ENCODE measurements at places on chromosomes 5 and 9.

DNA sequence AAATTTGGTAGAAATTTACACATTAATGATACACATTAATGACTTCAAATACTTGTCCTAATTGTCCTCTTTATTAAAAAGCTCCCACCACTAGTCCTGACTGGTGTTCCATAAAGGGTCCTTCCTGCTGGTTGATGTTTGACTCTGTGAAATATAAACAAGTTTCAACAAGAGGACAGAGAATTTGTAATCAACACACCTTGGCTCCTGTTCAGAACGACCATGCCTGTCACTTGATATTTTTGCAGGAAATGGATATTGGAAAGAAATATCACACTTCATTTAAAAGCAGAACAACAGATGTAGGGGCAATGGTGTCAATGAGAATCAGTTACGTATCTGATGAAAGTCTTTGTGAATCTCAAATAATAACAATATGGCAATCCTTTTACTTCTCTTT, 211.7 kb downstream of the ENC1 start:
- no peak for DNase-seq

- no peak for DNase-seq
Observed at GRCh38 chr5:154117050-154117449, 73.5 kb upstream of the GALNT10 start.

- DNase-seq, result no peak
Observed at GRCh38 chr5:127863610-127864395, 160.6 kb downstream of the CCDC192 start.

DNA sequence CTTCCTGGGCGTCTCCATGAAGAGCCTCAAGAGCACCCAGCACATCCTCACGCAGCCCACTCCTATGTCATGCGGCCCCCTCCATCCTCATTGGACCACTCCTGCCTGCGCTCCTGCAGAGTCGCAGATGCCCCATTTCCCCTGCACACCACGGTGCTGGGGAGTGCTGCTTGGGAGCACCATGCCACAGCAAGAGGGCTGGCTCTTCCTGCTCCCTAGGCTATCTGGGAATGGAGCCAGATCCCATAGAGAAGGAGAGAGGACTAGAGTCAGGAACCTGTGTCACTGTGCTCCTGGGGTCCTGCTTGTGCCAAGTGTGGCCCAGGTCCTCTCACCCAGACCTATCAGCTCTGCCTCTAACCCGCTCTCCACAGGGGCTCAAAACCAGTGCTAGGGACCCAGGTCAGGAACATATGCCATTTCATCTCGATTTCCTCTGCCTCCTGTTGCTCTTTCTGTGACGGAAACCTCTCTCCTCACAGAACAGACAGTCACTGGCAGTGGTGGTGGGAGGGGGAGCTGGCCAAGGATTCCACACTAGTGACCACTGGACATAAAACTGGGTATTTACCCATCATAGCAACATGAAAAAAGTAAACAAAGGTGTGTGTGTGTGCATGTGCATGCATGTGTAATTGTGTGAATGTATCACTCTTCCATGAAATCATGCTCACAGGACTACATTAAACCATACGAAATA, 178.4 kb downstream of the TTLL11 start:
- DNase-seq, result no peak

GRCh38 chr9:116005205-116005604, 148.4 kb upstream of the PAPPA start:
- no peak for DNase-seq

- DNase-seq, result no peak
Observed at GRCh38 chr9:98332405-98332831, 77.0 kb upstream of the TBC1D2 start.

GRCh38 chr5:56622141-56622540, 193.2 kb upstream of the MAP3K1 start:
- DNase-seq, result no peak

DNA sequence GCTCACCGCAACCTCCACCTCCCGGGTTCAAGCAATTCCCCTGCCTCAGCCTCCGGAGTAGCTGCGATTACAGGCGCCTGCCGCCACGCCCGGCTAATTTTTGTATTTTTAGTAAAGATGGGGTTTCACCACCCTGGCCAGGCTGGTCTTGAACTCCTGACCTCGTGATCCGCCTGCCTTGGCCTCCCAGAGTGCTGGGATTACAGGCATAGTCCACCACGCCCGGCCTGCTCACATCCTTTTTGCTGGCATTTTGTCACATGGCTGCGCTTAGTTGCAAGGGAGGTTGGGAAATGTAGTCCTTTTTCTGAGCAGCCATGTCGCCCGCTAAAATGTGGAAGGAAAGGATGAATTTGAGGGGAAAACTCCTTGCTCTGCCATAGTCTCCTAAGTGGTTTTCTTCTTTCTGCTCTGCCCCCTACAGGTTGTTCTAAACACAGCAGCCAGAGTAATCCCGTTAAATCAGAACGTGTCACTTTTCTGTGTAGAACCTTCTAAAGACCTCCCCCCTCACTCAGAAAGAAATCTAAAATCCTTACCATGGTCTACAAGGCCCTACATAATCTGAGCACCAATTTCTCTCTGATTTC, 57.8 kb upstream of the HSPA9 start:
- no peak for DNase-seq

DNA sequence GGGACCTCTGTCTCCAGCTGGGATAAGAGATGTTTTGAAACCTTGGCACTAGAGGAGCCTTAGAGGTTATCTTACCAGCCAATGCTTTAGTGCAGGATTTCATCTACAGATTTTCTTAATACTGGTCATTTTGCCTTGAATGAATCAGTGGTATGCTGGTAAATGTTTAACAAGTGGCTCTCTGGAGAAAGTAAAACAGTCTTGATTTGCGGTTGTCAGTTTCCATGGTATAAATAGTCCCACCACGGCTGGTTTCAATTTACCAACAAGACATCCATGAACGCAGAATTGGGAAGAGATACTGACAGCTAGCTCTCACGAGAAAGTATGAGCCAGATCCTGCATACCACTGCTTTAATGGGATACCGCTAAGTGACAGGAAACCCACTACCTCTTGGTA, 56.7 kb upstream of the CXCL14 start:
- no peak for DNase-seq

- no peak for DNase-seq
Observed at GRCh38 chr5:94021246-94021645, 279.8 kb upstream of the POU5F2 start.

DNA sequence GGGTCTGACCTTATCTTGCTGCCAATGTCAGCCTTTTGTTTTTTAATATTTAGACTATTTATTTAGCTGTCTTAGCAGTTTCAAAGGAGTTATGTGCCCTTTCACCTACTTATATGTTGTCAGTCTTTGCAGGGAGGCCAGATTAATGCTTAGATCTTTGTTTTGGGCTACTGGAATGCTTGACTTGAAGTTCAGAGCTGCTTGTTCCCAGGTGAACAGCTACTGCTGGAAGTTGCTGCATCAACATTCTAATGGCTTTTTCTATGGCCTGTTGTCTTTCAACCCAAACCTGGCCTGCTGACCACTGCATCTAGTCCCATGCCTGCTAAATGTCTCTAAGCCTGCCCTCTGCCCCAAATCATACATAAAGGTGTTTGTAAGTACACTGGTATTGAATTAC, 3.0 kb downstream of the SLC22A5 start:
- no peak for DNase-seq

DNA sequence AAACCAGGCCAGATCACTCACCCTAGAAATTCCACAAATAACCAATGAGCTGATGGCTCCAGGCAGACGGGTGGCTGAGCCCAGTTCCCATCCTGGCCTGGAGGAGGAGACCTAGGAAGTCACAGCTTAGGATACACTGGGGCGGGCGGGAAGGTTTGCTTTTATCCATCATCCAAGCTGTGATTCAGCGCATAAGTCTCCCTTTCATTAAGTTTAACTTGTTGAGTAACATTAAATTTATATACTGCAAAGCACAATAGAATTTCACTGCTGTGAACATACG, 55.7 kb downstream of the THBS4 start:
- DNase-seq, result no peak

GRCh38 chr5:73719632-73720031, 93.6 kb downstream of the ARHGEF28 start:
- DNase-seq, result no peak

GRCh38 chr9:93897075-93897970, 57.8 kb downstream of the BARX1 start:
- no peak for DNase-seq

DNA sequence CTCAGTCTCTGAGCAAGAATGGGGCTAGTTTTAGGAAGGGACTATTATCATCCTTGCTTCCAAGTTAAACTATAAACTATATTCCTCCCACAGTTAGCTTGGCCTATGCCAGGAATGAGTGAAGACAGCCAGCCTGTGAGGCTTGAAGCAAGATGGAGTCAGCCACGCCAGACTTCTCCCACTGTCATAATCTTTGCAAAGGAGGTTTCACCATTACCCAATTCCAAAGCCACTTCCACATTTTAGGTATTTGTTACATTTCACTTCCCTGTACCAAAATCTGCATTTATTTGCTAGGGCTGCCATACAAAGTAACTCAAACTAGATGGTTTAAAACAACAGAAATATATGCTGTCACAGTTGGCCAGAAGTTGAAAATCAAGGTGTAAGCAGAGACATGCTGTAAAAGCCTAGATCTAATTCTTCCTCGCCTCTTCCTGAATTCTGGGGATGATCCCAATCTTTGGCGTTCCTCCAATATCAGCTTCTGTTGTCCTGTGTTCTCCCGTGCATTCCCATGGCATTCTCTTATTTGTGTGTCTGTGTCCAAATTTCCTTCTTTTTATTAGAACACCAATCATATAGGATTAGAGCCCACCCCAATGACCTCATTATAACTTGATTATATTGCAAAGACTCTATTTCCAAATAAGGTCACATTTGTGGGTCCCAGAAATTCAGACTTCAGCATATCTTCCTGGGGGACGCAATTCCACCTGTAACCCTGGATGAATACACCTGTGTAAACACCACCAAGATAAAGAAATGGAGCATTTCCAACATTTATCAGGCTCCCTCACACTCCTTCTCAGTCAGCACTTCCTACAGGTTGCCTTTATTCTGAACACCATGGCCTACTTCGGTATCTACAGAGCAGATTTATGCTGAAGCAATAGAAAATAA, 126.8 kb downstream of the GCNT1 start:
- no peak for DNase-seq

- no peak for DNase-seq
Observed at GRCh38 chr5:148823871-148824270, 2.5 kb upstream of the ADRB2 start.

- no peak for DNase-seq
Observed at GRCh38 chr5:124398460-124398859, 348.0 kb downstream of the ZNF608 start.

DNA sequence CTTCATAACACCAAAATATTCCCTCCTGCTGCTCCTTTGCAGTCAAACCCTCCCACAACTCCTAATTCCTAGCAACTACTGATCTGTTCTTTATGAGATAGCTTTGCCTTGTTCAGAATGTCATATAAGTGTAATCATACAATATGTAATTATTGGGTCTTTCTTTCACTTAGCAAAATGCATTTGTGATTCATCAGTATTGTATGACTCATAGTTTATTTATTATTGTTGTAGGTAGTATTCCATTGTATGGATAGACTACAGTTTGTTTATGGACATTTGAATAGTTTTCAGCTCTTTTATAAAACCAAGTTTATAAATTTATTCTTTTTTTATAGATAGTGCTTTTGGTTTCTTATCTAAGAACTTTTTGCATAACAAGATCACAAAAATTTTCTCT, 468.2 kb upstream of the KIF2A start:
- no peak for DNase-seq

GRCh38 chr5:161009194-161009593, 157.2 kb upstream of the ATP10B start:
- DNase-seq, result no peak

- no peak for DNase-seq
Observed at GRCh38 chr9:129482521-129483414, 138.1 kb downstream of the C9orf50 start.

DNA sequence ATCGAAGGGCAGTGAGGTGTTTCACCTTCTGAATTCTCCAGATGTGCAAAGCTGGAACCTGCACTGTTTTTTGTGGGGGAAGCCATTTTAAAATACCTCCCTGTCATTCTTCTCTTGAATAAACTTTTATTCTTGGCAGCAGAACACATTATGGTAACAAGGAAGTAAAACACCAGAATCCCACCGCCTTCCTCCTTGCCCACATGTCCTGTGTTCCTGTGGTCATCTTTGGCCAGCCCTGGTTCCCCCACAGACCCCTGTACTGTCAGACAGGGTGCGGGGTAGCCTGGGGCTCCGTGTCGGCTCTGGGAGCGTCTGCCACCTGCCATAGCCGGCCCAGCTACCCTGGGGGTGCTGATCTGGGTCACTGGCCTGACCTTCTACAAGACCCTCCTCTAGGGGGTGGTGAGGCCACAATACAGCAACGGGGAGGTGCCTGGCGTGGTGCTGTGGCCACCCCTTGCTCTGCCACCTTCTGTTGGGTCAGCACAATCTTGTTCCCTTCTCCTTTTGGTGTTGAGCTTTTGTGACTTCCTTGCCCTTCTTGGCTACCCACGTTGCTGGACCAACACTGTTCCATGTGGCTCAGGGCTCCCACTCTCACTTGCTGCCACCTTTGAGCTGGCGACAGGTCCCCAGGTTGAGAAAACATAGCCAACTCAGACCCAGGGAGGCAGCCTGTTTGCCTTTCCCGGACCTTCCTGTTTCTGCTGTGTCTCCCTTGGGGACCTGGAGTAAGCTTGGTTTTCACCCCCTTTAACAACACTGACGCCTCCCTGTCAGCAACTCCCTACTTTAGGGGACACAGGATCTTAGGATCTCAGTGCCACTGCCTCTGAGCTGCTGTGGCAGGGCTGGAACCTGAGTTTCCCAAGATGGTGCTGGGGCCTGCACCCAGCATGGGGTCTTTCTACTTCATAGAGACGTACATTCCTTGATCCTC, 4.8 kb downstream of the WNK2 start:
- DNase-seq, result no peak

- no peak for DNase-seq
Observed at GRCh38 chr9:131138676-131139075, 13.3 kb downstream of the NUP214 start.

GRCh38 chr5:35771300-35771699, 85.4 kb upstream of the IL7R start:
- no peak for DNase-seq

All from stimulated activated CD8-positive, alpha-beta memory T cell treated with anti-CD3 and anti-CD28 coated beads, Interleukin-4, amount 100 ng/mL, for 1 hour (primary cell).